Right atrium auricular region (tissue), 2 donors: ENCODE measurements at places on chromosomes 2 and 18.

DNA sequence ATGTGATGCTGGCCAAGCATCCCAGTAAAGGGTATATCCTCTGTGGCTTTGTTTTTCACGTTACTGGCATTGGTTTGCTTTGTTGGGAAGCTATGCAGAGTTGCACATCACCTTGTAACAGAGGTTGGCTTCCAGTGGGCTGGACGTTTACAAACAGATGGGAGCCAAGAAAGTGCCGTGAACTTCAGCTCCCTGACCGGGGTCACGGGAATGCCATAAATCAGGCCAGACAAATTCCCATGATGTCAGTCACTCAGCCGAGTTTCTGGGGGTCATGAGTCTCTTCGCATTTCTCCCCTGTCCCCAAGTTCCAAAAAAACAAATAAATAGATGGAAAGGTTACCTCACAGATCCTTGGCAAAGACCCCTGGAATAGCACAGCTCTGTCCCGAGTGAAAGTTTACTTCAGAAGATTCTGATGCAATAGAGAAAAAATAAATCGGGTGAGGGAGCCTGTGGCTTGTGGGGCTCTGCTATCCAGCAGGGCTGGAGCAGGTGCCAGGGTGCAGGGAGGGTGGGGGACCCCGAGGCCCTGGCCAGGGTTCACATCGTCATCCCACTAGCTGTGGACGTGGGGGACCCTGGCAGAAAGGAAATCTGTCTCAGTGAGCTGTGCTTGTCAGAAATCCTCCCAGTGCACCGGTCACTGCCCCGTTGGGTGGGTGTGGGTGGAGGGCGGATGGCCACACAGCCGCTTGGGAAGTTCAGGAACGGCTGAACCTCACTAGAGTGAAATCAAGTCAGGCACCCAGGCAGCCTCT lies 27.8 kb downstream of the TWIST2 start:
- no peak for DNase-seq

DNA sequence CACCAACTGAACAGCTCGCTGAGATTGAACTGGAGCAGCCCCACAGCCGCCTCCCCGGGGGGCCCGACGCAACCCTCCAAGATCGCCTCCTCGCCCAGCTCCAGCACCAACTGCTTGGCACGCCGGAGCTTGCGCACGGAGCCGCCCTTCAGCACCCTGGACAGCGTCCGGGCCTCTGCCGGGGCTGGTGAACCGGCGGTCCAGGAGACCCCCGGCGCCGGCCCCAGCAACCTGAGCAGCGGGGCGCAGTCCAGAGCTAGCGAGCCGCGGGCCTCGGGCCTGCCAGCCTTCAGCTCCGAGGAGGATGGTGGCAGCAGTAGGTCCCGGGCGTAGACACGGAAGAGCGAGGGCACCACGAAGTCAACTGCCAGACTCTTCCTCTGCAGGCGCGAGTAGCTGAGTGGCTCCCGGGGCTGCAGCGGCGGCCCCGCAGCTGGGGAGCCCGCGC lies 1.2 kb downstream of the ALK start:
- DNase-seq, result no peak

DNA sequence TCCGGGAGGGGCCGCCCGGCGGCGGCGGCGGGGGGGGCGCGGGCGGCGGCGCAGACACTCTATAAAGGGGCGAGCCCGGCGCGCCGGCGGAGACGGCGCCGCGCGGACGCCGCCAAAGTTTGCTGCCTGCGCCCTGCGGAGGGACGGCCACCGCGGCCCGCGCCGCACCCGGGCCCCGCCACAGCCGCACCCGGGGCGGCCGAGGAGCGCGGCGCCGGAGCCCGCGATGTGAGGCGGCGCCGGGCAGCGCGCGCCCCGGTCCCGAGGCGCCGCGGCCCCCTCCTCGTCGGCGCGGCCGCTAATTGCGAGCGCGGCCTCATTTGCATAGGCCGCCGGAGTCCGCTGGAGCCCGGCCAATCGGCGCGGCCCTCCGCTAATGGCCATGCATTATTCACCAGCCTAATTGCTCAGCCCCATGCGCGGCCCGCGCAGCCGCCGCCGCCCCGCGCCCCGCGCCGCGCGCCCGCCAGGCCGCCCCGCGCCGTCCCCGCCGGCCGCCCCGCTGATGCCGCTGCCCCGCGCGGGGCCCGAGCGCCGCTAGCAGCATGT lies at the start of gene SALL3:
SALL3 (plus strand) TSS at position 89 of the 549 bp plus-strand sequence; CDS start at position 546, 457 bp downstream.
- DNase-seq, result no peak

DNA sequence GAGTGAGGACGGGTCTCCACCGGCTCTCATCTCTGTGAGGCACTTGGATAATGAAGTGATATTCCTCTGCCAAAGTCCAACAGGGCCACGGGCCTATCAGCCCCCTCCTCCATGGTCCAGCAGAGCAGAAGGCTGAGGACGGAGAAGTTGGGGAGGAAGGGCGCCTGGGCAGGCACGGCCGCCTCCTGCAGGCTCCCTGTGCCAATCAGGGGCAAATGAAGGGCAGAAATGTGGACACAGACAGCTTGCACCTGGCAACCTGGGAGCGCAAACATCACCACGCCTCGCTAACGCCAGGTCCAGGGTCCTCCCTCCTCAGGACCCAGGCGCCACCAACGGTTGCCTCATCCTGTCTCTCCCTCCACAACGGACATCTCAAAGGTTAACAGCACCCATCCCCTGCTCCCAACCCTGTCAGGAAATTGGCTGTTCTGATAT lies 24.3 kb downstream of the SMAD7 start:
- DNase-seq, result no peak

DNA sequence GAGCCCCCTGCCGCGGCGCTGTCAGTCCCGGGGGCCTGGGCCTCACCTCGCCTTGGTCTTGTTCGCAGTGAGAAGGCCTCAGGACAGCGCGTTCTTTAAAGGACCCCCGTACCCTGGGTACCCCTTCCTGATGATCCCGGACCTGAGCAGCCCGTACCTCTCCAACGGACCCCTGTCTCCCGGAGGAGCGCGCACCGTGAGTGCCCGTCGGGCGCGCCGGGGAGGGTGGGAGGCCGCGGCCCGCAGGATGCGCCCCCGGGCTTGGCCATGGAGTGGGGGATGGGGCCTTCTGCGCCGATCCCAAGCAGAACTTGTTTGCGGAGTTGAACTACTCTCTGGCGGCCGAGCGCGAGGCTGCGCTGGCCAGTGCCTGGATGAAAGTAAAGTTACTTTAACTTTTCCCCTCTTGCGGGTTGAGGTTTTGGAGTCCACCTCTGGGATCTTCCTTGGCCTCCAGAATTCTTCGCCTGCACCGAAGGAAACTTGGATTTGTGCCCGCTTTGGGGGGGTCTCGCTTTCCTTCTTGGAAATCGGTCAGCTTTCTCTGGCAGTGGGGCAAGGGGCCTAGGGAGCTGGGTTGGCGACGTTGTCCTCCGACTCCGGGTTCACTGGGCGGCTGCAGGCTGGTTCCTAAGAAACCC lies 1.2 kb downstream of the TCF7L1 start:
- no peak for DNase-seq

GRCh38 chr2:98804736-98805135 lies 73.8 kb upstream of the MGAT4A start:
- DNase-seq, result no peak

DNA sequence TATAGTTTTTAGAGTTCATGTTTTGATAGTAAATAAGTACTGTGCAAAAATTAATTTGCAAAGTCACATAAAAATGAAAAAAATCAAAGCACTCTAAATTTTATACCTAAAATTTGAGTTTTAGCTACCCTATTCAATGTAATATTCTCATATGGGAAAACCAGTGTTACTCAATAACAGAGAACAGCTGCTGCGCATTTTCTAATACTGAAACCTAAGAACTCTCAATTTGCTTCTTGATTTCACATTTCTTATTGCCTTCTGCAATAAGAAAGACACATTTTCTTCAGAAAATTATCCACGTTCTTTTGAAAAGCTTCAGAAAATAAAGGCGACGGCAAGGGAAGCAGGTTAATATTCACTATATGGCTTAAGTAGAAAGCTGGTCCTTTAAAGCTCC lies 199.1 kb upstream of the CCDC150 start:
- DNase-seq, result no peak

- DNase-seq, result no peak
Measured at GRCh38 chr2:113282747-113283533, 4.2 kb upstream of the PAX8 start.

- no peak for DNase-seq
Measured at GRCh38 chr2:152648336-152648735, 68.9 kb downstream of the PRPF40A start.

DNA sequence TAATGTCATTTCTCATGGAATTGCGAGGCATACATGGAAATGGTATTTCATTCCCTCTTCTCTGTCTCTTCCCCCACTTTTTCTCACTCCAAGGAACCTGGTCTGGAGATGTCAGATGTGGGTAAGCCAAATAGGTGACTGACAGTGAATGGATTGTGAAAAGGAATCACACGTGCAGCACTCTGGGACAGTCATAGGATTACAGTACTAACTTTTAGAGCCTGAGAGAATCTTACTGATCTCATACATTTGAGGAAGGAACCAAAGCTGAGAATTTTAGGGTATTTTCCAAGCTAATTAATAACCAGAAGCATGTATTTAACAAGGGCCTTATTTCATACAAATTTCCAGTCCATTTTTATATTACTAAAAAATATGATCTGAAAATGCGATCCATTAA lies 58.1 kb upstream of the ERBB4 start:
- no peak for DNase-seq

DNA sequence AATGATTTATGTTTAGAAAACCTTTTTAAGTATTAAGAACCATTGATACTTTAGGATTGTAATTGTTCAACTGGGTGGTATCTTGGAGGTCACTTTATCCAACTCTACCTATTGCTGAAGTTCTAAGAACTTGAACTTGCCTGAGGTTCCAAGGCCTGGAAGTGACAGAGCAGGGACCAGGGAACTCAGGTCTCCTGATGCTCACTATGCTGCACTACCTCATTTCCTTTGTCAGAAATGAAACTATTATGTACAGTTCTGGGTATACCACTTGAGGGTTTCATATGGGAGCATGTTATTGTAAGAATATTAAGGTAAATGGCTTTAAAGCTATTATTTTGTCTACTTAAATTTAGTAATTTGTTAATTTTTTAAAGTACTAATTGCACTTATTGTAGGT lies 3.0 kb downstream of the MBD5 start:
- DNase-seq, result no peak

DNA sequence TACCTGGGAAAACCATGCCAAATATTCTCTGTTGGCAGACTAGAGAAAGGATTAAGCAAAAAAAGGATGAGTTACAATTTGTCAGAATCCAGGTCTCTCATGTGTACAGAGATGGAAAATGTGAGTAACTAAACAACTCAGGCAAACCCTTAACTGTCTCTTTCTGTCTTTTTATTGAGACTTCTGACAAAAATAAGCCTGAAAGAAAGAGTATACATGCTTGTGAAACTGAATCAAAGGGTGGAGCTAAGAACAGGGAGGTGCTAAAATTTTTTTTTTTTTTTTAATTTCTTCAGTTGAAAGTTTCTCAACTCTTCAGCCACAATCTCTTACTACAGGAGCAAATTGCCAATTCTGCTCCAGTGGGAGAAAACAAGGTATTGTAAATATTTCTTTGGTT lies at the start of gene SERPINB10:
SERPINB10 (plus strand) TSS at position 295 of the 400 bp plus-strand sequence. CDS start 7,553 bp downstream, outside the sequence.
- no peak for DNase-seq

DNA sequence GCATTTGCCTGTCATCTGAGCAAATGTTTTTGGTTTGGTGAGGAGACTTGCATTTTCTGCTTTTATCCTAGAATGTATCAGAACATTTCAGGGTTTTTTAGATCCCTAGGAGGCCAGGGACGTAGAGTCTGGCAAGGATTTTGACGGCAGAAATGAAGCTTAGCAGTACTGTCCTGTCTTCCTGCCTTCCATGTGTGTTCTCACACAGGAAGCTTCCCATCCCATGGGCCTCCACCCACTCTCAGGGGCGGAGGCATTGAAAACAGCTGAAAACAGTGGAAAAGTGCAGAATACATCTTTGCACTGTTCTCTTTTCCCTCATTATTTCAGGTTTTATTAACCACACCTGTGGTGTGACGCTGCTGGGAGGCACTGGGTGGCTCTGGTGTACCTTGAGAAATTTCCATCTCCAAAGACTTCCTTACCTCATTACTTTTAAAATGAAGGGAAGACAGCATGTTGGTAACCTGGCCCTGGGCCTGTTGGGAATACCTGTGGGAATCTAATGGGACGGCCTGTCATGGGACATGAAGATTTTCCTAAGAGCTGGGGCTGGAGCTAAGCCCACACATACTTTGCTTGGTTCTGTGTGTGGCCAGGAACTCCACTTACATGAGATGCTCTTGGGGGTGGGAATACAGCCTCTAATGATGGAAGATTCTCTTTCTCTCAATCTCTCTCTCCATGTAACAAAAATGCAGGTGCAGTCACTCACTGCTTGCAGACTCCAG lies 20.5 kb downstream of the PCARE start:
- no peak for DNase-seq

- DNase-seq, result no peak
Measured at GRCh38 chr2:66105066-66105753, 329.7 kb upstream of the MEIS1 start.

DNA sequence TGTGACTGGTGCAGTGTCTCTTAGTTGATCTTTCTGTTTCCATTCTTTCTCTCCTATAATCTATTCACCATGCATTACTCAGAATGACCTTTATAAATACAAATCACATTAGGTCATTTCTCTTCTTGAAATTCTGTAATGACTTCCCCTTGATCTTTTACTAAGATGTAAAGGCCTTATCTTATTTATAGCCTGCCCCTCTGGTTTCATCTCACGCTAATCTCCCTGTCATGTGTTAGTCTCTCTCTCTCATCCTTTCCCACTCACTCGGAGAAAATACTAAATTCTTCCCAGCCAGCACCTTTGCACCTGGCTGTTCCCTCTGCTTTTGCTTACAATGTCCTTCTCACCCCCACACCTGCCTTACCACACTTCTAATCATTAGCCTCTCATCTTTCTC lies 530.8 kb downstream of the ADCYAP1 start:
- DNase-seq, result no peak

GRCh38 chr18:42914476-42914875 lies 201.0 kb downstream of the RIT2 start:
- DNase-seq, result no peak

- DNase-seq, result no peak
Measured at GRCh38 chr2:160596441-160596840, 102.8 kb upstream of the RBMS1 start.

- DNase-seq, result no peak
Measured at GRCh38 chr18:32337347-32337746, 133.3 kb downstream of the GAREM1 start.

DNA sequence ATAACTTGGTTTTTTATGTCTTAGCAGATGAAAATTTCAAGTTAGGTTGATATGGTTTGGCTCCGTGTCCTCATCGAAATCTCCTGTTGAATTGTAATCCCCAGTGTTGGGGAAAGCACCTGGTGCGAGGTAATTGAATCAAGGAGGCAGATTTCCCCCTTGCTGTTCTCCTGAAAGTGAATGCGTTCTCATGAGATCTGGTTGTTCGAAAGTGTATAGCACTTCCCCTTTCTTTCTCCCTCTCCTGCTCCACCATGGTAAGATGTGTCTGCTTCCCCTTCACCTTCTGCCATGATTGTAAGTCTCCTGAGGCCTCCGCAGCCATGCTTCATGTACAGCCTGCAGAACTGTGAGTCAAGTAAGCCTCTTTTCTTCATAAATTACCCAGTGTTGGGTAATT lies 242.1 kb upstream of the TNP1 start:
- DNase-seq, result no peak

- no peak for DNase-seq
Measured at GRCh38 chr2:233832414-233832813, 21.9 kb downstream of the HJURP start.

GRCh38 chr2:173963323-173963816 lies 1.8 kb downstream of the SP3 start:
- DNase-seq, result no peak

- no peak for DNase-seq
Measured at GRCh38 chr2:160362541-160362940, 131.1 kb downstream of the RBMS1 start.
